HCT116 (cell line): ENCODE measurements at places on chromosomes 16 and 17. TPM values are rescaled to one million over a fixed set of nuclear protein-coding genes. Genes with fewer than 3 reads are reported as not detected.

Gene UTS2R
- total RNA-seq, result not detected

Gene MLX
- 47.9 TPM for total RNA-seq

Gene ZG16
- 0.07 TPM for total RNA-seq

Gene KRTAP4-1
- not detected for total RNA-seq

GRCh38 chr16:66670691-66671388, 25.7 kb downstream of the CMTM4 start:
- no peak for DNase-seq

GRCh38 chr17:10512856-10513255, 5.5 kb downstream of the MYH1 start:
- no peak for DNase-seq

- DNase-seq, result no peak
Measured at GRCh38 chr16:5523829-5524228, 426.2 kb upstream of the EEF2KMT start.

- no peak for DNase-seq
Measured at GRCh38 chr16:79213214-79213613, 387.3 kb downstream of the MAF start.

DNA sequence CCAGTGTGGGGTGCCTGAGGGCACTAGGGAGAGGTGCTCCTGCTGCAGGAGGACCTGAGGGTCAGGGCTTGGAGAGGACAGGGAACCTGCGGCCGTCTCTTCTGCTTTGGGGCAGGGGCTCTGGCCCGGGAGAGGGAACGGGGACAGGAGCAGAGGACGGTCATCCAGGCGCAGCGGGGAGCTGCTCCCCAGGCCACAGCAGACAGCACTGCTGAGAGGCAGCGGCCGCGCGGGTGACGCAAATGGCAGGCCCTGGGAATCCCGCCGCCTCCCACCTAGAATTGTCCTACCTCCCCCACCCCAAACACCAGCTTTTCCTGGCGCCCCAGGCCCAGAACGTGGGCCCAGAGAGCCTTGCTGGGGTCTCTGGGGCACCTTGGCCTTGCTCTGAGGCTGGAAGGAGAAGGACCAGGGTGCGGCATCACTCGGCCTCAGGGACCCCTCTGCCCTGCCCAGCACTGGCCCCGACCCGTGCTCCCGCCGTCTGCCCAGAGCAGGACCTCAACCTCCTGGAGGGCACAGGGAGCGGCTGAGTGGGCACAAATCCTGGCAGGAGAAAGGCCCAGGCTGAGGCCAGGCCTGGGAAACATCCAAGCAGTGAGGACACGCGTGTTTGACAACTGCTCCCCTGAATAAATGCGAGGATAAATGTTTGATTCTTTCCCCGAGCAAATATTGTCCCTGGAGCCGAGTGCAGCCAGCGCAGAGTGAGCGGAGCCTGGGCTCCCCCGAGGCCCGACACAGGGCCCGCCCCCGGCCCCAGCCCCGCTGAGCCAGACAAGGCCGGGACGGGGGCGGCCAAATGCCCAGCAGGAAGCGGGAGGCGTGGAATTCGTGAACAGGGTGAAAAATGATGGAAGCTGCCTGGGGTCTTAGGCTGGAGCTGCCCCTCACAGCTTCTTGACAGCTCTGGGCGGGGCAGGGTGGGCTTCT, 8.5 kb downstream of the SSTR5 start:
- no peak for DNase-seq

- DNase-seq, result no peak
Measured at GRCh38 chr16:65634291-65634690, 512.4 kb upstream of the CDH11 start.

GRCh38 chr17:53571342-53571741, 251.4 kb upstream of the KIF2B start:
- DNase-seq, result no peak

DNA sequence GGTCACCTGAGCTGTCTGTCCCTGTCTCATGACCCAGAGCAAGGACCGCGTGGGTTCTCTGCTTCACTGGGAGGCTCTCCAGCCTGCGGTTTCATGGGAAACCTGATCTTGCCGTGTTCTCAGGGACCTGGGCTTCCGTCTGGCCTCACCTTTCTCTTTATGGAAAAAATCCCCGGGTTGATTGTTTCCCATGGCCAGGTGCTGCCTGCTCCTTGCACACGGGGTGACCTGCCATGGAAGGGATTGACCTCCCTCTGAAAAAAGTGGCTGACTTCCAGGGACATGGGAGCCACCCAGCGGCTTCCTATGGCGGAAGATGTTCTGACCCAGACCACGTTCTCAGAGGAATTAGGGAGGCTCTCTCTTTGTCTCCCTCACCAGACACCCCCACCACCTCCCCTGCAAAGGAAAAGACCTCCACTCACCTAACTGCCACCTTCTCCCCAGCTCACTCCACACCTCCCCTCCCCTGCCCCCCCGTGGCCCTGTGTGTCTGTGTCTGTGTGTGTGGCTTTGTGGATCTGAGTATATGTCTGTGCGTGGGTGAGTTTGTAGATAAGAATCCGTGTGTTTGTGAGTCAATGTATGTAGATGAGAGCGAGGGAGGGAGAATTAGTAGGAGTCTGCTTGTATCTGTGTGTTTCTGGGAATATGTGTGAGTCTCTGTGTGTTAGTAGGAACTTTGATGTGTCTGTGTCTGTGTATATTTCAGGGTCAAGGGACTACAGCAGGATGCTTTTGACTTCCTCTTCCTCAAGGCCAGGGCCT, 154.6 kb downstream of the NTN1 start:
- no peak for DNase-seq
